Endothelial cell (in vitro differentiated cells): ENCODE measurements at places on chromosomes 2 and 18. TPM values are rescaled to one million over a fixed set of nuclear protein-coding genes. Genes with fewer than 3 reads are reported as not detected.

The TEX44 gene
- not detected for total RNA-seq

GRCh38 chr2:73975731-73976130 is 9.0 kb upstream of the TET3 start:
- no peak for DNase-seq

- DNase-seq, result peak; percentile 21
These were observed 167.8 kb downstream of the NUP35 start for GRCh38 chr2:183292028-183292427.

The SCN3A gene
- total RNA-seq, result 0.38 TPM

DNA sequence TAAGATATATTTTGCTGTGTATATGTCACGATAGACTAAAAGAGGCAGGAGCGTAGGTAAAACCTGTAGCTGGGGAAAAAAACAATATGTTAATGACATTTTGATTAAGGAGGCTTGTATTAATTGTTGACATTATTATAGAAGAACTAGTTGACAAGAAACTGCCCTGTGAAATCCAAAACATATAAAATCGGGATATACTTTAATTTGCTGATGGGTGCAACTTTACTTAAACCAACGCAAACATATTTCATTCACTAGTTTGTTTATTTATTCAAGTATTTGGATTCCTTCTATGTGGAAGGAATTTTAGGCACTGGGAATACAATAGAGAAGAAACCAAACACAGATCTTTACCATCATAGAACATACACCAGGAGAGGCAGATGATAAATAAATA is 8.0 kb downstream of the WDR7 start:
- DNase-seq, result no peak

- DNase-seq, result no peak
These were observed 584.6 kb upstream of the ACVR2A start for GRCh38 chr2:147260241-147260640.

The RHBDD1 gene
- total RNA-seq, result 21.9 TPM

The PDIA6 gene
- total RNA-seq, result 292 TPM

GRCh38 chr18:77702686-77703085 is 453.0 kb downstream of the GALR1 start:
- peak; percentile 34 for DNase-seq

DNA sequence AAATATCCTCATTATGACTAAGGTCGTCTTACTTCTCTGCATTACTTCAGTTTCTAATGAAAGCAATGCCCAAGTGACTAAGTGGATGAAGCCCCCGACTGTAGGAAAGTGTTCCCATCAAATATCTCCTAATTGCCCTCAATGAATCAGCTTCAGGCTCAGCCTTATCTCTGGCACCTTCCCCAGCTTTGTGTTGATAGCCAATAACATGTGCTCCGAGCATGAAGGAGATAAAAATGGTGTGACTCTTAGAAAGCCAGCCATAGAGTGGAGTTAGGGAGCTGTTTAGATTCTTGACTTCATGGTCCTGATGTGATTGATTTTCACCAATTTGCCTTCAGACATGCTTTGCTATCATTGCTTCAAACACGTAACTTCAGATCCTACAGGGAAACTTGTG is 339.2 kb upstream of the NRP2 start:
- DNase-seq, result no peak

GRCh38 chr2:56510610-56511009 is 326.8 kb downstream of the CCDC85A start:
- DNase-seq, result no peak

GRCh38 chr2:54969295-54969939 is 80.8 kb downstream of the RTN4 start:
- DNase-seq, result no peak

DNA sequence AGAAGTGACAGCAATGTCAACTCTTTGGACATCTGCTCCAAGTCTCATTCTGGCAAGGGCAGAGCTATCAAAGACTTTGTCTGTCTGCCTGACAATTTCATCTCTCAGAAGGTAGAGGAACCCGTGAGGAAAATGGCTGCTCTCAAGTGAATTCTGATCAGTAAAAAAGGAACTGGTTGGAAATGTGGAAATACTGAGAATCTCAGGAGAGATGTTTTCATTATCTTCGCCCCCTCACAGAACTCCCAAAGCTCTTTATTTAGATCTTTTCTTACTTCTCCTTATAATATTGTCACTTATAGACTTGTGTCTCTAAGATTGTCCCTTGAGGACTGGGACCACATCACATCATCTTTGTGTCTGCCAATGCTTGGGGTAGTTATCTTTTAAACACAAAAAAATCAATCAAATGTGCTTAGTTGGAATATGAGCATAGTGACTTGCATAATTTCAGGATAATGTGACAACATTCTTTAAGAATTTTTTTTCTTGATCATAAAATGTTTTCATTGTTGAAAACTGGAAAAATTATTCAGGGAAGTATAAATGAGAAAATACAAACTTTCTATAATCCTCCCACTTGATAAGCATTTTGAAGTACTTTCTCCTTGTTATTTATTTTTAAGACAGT is 68.2 kb upstream of the ITGB6 start:
- DNase-seq, result no peak

GRCh38 chr2:94997981-94998930 is 27.3 kb upstream of the MAL start:
- DNase-seq, result no peak

GRCh38 chr2:42191285-42192009 is 22.3 kb downstream of the EML4 start:
- no peak for DNase-seq

GRCh38 chr2:240392948-240393830 is 42.3 kb upstream of the GPC1 start:
- no peak for DNase-seq

DNA sequence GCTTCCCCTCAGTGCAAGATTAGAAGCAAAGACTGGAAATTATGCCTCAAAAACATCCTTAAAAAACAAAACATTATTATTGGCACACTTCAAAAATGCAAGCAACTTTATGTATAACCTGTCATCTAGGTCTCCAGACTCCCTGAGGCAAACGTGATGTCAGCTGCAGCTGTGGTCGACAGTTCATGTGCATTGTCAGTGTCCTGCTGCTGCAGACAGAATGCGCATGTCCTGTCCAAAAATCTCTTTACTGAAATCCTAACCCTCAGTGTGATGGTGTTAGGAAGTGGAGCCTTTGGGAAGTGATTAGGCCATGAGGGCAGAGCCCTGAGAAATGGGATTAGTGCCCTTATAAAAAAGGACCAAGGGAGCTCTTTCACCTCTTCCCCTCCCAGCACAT is 126.9 kb downstream of the CYRIA start:
- no peak for DNase-seq

DNA sequence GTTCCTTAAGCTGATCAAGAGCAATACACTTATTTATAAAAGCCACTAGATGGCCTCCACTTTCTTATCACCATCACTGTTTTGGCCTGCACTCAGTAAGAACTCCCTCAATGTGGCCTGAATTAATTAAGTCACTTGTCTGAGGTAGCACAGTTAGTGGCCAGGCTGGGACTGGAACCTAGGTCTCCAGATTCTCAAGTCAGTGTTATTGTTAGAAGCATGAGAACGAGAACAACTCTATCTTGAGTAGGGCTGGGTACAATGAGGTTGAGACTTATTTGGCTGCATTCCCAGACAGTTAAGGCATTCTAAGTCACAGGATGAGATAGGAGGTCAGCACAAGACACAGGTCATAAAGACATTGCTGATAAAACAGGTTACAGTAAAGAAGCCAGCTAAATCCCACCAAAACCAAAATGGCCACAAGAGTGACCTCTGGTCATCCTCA is 115.8 kb downstream of the SS18 start:
- DNase-seq, result no peak

DNA sequence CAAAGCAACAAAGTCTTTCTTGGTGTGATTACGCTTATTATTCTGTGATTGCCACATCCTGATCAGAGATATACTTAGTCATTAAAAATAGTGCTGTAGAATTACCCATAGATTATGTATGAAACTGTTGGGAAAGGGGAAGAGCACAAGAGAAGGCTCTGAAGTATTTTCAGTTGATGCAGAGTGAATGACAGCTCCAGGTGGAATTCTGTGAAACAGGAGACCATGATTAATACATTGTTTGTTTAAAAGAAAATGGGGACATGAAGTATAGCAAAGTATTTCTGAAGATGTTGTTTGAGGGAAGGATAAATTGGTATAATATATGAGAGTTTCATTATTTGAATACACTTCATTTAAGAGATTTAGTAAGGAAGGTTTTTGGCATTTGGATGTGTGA is 307.6 kb upstream of the CDH20 start:
- DNase-seq, result no peak

- DNase-seq, result no peak
These were observed 138.2 kb downstream of the UBR3 start for GRCh38 chr2:169965495-169965894.

The CTAGE1 gene
- total RNA-seq, result not detected

The CD207 gene
- total RNA-seq, result 0.74 TPM

DNA sequence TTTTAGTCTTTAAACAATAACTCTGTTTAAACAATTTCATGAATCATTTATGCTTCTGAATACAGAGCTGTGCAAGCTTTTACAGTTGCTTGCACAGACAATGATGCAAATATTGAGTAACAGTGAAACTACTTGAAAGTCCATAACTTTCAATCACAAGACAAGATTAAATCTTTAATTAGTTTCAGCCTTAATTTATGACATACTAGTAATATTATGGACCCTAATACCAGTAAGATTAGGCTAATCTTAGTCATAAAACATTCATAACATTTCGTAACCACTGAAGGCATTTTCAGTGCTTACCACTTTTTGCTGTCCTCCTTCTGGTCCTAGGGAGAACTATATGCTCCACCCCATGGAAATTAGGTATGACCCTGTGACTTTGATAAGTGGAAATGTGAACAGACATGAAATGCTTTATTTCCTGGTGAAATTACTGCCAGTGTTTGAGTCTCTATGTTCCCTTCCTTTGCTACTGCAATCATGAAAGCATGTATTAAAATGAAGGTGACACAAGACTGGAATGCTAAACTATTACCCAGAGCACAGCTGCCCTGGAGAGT is 1.8 kb upstream of the COBLL1 start:
- DNase-seq, result no peak

The GKN2 gene
- total RNA-seq, result 0.36 TPM

DNA sequence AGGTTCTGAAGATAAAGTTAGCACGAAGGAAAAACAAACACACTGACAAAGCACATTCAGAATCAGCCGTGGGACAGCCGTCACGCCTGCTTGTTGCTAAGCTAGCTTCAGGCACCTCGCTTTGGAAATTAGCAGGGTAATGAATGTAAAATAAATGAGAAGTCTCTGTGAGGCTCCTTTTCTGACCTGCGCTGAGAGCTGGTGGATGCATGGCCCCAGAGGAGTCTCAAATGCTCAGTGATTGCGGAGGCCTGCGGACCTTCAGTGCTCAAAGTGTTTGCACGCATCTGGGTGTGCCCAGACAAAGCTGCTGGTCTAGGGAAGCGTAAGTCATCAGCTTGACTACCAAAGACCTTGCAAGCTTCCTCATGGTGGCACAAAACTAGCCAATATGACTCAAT is 50.6 kb downstream of the CD8B2 start:
- no peak for DNase-seq

The TIGD1 gene
- 3.7 TPM for total RNA-seq

DNA sequence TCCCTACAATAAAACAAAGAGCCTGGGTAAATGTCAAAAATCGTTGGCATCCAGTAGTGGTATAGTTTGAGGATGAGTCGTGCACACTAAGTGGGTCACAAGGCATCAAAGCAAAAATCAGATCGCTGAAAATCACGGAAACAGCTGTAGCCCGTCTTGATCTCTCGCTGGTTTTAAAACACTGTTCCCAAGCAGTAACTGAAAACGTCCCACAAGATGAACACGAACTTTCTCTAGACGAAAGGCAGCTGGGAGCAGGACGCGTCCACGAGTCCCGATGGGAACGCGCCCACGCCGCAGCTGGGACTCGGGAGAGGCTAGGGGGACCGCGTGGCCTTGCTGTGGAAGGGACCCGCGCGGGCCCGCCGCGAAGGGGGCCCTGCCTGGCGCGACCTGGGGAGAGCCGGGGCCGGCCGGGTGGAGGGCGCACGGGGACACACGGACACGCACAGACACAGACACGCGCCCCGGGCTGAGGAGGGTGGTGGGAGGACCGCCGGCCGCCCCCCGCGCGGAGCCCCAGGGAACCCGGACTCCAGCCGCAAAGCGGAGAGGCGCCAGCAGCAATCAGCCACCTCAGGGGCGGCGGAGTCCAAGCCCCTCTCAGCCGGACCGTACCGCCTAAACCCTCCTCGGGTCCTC is 651 bp downstream of the STK17B start:
- DNase-seq, result peak; percentile 19

The SIX3 gene
- total RNA-seq, result not detected

GRCh38 chr18:43029414-43029813 is 86.1 kb downstream of the RIT2 start:
- DNase-seq, result no peak

DNA sequence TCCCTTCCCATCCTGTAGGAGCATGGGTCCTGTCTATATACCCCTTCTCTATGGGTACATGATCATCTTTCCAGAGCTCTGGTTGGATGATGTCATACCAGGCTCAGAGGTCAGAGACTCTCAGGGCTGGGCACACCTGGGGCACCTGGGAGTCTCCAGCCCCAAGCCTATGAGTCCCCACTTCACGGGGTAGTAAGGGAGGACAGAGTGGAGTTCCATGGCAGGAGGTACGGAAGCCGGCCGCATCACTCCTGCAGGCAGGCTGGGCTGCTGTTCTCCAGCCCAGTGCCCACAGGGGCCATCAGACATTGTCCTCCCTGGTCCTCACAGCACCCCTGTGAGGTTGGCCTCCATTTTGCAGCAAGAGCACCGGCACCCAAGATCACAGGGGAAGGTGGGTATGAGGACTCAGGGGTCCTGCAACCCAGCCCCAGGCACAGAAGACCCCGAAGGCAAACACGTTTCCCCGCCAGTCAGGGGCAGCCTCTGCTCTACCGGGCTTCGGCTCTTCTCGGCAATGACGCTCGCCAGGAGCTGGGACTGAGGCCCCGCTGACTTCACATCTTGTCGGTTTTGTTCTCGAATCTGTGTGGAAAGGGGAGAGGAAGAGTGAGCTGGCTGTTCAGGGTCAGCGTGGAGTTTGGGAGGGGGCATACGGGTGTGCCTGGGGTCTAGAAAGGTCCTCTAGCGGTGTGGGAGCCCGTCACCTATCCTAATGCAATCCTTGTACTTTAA is 91.5 kb downstream of the ADD2 start:
- no peak for DNase-seq

GRCh38 chr2:42658306-42658705 is 89.9 kb downstream of the MTA3 start:
- no peak for DNase-seq

The REG1B gene
- total RNA-seq, result not detected

- DNase-seq, result no peak
These were observed 13.8 kb downstream of the CLK1 start for GRCh38 chr2:200850512-200851256.

DNA sequence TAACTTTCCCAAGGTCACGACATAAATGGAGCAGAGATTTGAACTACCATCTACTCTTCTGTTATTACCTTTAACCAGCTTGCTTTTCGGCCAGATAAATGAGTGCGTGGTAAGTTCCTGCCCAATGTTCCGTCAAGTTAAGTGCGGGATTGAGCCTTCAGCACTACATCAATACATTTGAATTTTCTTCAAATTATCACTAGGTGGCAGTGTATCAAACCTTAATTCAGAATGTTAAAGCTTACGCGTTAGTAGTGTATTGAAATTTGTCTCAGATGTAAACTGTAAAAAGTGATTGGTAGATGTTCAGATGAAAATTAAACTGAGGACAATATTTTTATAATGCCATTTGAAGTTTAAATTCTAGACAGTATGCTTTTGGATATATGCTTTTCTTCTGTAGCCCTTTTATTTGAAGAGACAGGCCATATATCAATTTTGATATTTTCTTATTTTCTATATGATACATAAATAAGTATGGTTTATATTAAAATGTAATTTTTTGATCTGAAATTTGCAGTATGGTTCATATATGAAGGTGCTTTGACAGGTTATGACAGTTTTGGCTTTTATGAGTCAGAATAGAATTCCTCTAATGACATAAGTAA is 681.3 kb downstream of the ADCYAP1 start:
- DNase-seq, result no peak

The IL36B gene
- not detected for total RNA-seq

The NETO1 gene
- 12.8 TPM for total RNA-seq
